ENCODE measurements at places on chromosomes 7 and 10.

GRCh38 chr7:80218723-80219122, 84.1 kb downstream of the GNAI1 start:
- no peak for DNase-seq

GRCh38 chr10:61478621-61479312, 25.6 kb upstream of the TMEM26 start:
- DNase-seq, result no peak

DNA sequence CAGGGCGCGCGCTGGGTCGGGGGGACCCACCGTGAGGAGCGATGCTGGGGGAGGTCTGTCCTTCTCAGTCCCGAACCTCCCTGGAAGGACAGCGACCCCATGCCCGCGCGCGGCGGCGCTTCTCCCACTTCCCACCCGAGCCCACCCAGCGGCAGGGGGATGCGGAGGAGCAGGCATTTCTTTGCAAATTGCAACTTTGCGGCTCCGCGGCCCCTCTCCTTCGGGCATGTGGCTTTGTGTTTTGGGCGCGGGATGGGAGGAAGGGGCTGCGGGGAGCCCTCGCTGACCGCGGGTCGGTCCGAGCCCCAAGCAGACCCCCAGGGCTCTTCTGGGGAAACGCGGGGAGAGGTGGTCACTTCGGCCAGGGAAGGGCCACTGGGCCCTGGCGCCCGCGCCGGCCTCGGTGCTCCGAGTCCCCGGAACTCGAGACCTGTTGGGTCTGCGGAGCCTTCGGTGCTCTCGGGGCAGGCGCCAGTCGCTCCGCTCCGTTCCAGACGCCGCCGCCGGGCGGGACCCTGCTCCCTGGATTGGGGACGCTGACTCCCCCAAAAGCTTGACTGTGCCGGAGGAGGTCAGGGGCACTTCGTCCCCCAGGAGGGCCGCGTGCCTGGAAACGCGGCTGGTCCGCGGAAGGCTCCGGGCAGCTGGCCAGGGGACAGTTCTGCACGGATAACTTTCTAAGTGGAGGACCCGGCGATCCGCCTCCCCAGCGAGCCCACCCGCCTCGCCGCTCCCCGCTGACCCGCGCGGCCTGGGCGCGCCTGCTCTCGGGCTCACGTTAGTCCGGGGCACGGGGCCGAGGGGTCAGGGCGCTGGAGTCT, 164.2 kb upstream of the DPP6 start:
- DNase-seq, result peak; percentile 33

- DNase-seq, result no peak
Measured at GRCh38 chr10:81679291-81679690, 195.7 kb upstream of the NRG3 start.

DNA sequence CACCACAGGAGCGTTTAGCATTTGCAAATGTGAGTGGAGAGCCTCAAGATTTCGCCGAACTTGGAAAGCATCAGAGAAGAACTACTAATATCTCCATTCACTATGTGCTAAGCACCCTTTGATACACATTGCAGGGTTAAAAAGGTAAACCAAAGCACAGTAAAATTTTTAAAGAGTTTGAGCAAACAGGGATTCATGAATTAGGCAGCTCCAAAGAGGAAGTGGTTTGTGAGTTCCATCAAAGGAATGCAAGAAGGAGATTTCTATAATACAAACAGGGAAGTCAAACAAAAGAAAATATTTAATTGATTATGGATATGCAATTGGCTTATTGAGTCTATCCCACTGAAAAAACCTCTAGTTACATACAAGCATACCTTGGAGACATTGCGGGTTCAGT, 81.1 kb upstream of the TMEM72 start:
- DNase-seq, result no peak

GRCh38 chr7:12161146-12161545, 49.9 kb upstream of the TMEM106B start:
- DNase-seq, result no peak

DNA sequence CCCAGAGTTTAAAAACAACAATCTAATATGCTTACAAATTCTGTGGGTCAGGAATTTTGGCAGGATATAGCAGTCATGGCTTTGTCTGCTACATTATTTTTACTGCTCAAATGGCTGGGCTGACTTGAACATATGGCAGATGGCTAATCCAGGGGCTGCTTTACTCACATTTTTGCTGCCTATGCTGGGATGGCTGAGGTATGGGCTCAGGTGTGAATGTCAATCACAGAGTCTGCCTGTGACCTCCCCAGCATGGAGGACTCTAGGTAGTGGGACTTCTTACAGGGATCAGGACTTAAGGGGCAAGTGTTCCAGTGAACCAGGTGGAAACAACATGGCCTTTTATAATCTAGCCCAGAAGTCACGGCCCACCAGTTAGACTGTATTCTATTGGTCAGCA, 4.4 kb upstream of the FKBP9 start:
- no peak for DNase-seq

DNA sequence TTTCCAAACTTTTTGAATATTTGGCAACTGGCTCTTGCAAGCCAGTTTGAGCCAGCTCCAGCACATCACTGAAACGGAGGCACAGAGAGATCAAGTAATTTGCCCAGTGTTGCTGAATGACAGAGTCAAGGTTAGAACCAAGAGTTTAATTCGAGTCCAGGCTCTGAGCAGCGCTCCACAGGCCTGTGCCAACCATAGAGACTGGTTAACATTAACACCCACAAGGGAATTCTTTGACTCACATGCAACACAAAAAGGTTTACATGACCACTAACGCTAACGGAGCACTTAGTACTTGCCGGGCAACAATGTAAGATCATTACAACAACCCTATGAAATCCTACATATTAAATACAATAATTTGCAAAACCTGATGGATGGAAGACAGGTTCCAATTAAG, 1.5 kb downstream of the RGS10 start:
- DNase-seq, result no peak

GRCh38 chr7:135620980-135621850, 41.1 kb upstream of the STMP1 start:
- no peak for DNase-seq

GRCh38 chr7:143318661-143319060, 2.8 kb downstream of the CLCN1 start:
- DNase-seq, result no peak

DNA sequence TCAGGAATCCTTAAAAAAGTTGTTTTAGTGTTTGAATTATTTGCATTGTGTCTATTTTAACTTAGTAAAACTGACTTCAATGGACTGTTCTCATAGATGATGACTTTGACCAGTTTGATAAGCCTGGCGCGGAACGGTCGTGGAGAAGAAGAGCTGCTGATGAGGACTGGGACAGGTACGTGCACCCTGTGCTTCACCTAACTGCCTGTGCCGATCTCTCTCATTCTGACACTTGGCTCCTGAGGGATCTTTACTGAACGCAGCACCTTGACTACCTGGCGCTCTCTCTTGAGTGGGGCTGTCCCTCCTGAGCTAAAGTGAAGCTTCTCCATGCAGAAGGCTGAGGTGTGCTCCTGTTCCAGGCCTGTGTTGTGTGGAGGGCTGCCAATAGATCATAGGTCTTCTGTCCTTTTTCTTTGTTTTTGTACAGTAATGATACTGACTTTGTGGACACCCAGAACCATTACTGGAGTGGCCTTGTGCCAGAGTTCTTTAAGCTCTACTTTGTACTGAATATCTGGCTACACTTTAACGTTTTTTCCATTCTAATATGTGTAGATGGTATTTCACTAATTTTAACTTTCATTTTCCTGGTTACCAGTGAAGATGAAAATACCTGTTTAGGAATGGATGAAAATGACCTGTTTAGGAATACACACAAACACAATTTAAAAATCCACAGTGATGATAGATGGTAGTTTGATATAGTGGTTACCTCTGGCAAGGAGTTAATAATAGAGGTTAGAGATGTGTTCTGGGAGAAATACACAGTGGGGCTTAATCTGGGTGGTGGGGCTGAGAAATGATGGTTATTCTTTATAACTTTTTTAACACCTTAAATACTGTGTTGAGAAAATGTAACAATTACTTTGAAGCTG, 20.9 kb downstream of the RBM33 start:
- no peak for DNase-seq

GRCh38 chr7:43362652-43363034, 220.3 kb upstream of the STK17A start:
- DNase-seq, result no peak

GRCh38 chr10:2543974-2544373, 523.4 kb upstream of the PFKP start:
- DNase-seq, result no peak

DNA sequence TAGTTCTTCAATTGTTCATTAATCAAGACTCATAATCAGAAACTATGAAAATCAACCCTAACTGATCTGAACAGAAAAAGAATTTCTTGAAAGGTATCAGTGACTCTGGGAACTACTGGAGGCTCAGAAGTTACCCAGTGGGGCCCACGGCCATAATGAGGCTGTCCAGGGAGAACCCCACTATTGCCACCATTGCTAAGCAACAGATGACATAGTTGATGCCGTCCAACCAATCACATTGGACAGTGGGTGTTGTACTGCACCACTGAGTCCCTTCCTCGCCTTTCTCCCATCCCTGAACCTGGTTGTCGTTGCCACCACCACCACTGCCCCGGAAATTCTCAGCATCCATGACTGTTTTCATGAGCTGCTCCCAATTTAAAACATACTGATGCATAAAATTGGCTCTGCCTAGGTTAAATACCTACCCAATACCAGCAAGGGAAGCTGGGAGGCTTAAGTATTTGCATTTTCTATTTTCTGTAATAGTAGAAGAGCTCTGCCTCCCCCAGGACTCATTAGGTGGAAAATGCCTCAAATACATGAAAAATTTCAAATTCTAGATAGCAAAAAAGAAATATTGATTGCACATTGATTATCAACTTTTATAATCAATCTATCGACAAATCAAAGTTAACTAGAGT, 26.7 kb upstream of the USP6NL start:
- no peak for DNase-seq

DNA sequence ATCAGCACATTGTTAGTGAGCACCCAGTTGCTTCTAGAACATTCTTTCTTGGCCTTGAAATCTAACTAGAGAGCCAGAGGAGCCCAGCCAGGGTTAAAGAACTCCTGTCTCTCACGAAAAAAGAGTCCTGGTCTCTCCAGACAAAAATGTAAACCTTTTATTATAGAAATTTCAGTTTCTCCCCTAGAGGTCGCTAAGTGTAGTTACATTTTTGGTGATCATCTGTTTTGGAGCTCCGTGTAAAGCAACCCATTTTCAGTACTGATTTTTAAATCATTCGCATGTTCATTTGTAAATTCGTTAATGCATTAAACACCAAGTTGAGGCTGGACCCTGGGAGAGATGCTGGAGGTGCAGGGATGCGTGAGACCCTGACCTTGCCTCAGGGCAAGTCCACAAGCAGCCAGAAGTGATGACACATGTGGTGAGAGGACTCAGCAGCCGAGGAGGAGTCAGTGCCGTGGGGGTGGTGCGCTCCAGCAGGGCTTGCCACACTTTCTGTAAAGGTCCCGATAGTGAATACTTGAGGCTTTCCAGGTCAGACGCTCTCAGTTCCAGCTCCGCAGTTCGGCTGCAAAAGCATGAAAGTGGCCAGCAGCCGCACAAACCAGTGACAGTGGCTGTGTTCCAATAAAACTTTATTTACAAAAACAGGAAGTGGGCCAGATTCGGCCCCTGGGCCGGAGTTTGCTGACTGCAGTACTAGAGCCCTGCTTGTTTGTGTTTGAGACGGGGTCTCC, 578.6 kb upstream of the FOXK1 start:
- no peak for DNase-seq

DNA sequence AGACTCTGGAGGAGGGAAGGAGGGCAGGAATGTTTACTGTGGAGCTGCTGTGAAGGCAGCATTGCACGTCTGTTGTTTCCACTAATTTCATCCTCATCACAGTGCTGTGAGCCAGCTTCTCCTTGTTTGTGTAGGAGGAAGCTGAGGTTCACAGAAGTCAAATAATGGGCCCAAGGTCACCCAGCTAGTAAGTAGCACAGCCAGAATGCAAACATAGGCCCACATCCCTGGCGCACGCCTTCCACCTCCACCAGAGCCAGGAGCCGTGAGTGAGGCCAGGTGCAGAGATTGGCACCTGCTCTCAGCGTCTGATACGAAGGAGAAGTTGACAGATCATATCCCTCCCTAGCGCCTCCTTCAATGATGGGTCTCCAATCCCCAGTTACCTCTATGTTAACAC, 93.6 kb downstream of the HTR5A start:
- DNase-seq, result no peak

DNA sequence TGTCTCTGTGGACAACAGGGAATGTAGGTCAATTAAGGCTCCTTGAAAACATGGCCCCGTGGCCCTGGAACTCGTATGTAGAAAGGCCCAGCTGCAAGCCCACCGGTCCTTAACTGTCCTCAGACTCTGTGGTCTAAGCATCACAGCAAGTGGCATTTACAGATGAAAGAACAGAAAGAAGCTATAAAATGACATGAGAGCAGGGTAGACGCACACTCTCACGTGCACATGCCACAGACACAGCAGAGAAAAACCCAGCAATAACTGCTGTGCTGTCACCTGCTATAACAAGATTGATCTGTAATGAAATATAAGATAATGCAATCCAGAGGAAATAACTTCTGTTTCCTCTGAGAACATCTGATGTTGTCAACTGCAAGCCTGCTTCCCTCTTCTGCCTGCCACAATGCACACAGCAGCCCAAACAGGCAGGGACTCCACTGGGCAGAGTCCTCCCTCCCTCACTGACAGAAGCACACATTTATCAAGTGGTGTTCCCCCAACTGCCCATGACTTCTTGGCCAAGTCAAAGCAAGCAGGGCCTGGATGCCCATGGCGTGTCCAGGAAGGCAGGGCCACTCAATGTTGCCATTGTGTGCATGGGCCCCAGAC, 63.9 kb downstream of the GFRA1 start:
- DNase-seq, result no peak

DNA sequence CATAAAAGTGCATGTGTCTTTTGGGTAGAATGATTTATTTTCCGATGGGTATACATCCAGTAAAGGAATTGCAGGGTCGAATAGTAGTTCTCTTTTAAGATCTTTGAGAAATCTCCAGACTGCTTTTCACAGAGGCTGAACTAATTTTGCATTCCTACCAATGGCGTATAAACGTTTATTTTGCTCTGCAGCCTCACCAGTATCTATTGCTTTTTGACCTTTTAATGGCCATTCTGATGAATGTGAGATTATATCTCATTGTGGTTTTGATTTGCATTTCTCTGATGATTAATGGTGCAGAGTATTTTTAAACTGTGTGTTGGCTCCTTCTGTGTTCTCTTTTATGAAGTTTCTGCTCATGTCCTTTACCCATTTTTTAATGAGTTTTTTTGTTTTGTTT, 1020.1 kb downstream of the NXPH1 start:
- no peak for DNase-seq

GRCh38 chr7:2614631-2615330, 17.0 kb upstream of the TTYH3 start:
- no peak for DNase-seq

Data from C1 segment of cervical spinal cord (tissue), 14 donors.